AG04450 (cell line): ENCODE measurements at places on chromosomes 2 and 18. TPM values are rescaled to one million over a fixed set of nuclear protein-coding genes. Genes with fewer than 3 reads are reported as not detected.

Gene MEP1B
- polyA plus RNA-seq: not detected in 2 replicates

Gene WNT6
- not detected in 2 replicates for polyA plus RNA-seq

Gene TEX44
- not detected in 2 replicates for polyA plus RNA-seq

Gene PDE11A
- polyA plus RNA-seq: 0.02 and 0.24 TPM in 2 replicates

Gene NEDD4L
- polyA plus RNA-seq: 13.5 and 15.0 TPM in 2 replicates

Gene SH3BP4
- polyA plus RNA-seq: 224 and 276 TPM in 2 replicates

Gene CD28
- not detected in 2 replicates for polyA plus RNA-seq

Gene SCN2A
- polyA plus RNA-seq: 1.7 and 2.5 TPM in 2 replicates

Gene CELF4
- not detected in 2 replicates for polyA plus RNA-seq

Gene GPBAR1
- 0.05 TPM in 1 of 2 replicates, not detected in the other for polyA plus RNA-seq

Gene ALKAL2
- polyA plus RNA-seq: 0.14 TPM in 1 of 2 replicates, not detected in the other

Gene C2orf80
- not detected in 2 replicates for polyA plus RNA-seq

Gene LAMA3
- polyA plus RNA-seq: 0.20 and 0.32 TPM in 2 replicates

Gene OTOS
- polyA plus RNA-seq: not detected in 2 replicates

Gene CAVIN2
- polyA plus RNA-seq: 22.0 and 26.1 TPM in 2 replicates

Gene CD8A
- not detected in 2 replicates for polyA plus RNA-seq

Gene FBLN7
- 0.22 and 0.37 TPM in 2 replicates for polyA plus RNA-seq

Gene SAP130
- polyA plus RNA-seq: 13.3 and 15.0 TPM in 2 replicates

Gene SPP2
- not detected in 2 replicates for polyA plus RNA-seq

Gene SLC25A12
- polyA plus RNA-seq: 23.8 and 27.3 TPM in 2 replicates

Gene SPC25
- 2.6 and 4.2 TPM in 2 replicates for polyA plus RNA-seq

Gene ZNF521
- 25.9 and 27.4 TPM in 2 replicates for polyA plus RNA-seq

Gene TNS1
- polyA plus RNA-seq: 19.7 and 27.9 TPM in 2 replicates

Gene RFX8
- 1.8 and 2.3 TPM in 2 replicates for polyA plus RNA-seq
